Heart right ventricle (tissue), 16 donors: ENCODE measurements at places on chromosomes 5 and 9. TPM values are rescaled to one million over a fixed set of nuclear protein-coding genes. Genes with fewer than 3 reads are reported as not detected.

DNA sequence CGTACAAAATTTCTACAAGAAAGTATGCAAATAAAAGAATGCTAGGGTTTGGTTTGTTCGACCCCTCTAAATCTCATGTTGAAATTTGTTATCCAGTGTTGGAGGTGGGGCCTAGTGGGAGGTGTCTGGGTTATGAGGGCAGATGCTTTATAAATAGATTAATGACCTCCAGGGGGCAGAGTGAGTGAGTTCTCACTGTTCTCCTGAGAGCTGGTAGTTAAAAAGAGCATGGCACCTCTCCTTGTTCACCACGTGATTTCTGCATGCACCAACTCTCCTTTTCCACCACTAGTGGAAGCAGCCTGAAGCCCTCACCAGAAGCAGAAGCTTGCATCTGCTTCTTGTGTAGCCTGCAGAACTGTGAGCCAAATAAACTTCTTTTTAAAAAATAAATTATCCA is 50.4 kb upstream of the FAM170A start:
- no peak for DNase-seq

Gene CER1
- not detected for total RNA-seq

GRCh38 chr5:6188344-6188743 is 190.0 kb downstream of the MED10 start:
- no peak for DNase-seq

DNA sequence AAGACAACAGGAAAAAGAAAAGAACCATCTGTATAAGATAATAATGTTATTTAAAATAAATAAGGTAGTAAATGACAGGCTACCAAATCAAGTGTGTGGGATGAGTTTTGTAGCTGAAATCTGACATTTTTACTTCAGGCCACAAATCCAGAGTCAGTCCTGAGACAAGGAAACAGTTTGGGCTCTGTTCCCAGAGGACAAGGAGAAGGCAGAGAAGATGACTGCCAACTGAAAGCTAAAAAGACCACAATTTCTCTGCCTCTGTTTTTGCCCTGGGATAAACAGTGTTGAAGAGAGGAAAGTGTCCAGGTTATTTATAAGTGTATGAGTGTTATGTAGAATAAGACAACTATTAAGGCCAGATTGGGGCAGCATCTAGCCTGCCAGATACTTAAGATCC is 180.5 kb downstream of the NFIB start:
- DNase-seq: no peak

- no peak for DNase-seq
Observed at GRCh38 chr9:124623966-124624734, 117.0 kb upstream of the NR5A1 start.

Gene GNA14
- total RNA-seq: 1.9 TPM

DNA sequence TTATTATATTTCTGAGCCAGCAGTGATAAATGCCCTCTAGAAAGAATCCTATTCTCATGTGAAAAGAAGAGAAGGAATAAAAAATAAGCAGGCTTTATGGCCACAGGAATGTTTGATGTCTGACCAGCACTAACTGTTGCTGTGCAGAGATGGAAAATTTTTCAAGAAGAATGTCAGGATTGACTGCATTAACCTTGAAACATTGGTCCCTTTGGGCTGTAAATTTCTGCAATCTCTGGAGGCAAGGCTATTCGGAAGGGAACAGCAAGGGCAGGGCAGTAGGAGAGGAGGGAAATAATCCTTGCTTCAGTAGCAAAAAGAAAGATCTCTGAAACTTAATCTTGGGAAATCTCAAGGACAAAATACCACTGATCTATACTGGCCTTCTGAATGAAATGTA is 415.2 kb downstream of the DNAH5 start:
- no peak for DNase-seq

- no peak for DNase-seq
Observed at GRCh38 chr9:2780326-2780725, 63.0 kb downstream of the KCNV2 start.

DNA sequence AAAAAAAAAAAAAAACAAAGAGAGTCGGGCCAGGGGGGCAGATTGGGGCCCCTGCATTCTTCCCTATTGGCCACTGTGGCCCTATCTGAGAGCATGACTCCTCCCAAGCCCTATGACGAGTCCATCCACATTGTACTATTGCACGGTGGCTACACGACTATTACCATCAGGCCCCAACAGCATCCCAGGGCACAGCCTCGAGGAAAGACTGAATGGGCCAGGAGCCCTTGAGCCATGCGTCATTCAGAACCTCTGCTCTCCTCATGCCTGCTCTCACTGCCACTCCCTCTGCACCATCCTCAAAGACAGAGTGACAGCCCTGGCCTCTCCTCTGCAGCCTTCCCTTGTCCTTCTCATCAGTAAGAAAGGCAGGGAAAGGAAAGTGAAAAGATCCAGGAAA is 20.2 kb upstream of the ORM1 start:
- DNase-seq: no peak

- no peak for DNase-seq
Observed at GRCh38 chr9:113431191-113431590, 20.6 kb downstream of the C9orf43 start.

DNA sequence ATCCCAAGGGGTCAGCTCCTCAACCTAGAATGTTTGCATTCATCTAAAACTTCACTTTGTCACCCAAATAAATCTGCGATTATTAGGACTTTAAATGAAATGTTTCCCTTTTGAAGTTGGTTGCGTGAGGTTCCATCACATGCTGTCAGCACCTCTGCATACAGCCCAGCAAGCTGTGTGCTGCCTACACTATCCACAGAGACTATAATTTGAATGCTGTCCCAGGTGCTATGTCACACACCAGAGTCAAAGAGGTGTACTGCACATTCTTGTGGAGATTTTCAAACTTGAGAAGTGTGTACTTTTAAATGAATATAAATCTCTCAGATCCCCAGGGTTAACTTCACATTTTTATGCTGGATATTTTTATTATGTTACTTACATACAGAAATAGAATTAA is 19.3 kb upstream of the CKS2 start:
- DNase-seq: no peak

DNA sequence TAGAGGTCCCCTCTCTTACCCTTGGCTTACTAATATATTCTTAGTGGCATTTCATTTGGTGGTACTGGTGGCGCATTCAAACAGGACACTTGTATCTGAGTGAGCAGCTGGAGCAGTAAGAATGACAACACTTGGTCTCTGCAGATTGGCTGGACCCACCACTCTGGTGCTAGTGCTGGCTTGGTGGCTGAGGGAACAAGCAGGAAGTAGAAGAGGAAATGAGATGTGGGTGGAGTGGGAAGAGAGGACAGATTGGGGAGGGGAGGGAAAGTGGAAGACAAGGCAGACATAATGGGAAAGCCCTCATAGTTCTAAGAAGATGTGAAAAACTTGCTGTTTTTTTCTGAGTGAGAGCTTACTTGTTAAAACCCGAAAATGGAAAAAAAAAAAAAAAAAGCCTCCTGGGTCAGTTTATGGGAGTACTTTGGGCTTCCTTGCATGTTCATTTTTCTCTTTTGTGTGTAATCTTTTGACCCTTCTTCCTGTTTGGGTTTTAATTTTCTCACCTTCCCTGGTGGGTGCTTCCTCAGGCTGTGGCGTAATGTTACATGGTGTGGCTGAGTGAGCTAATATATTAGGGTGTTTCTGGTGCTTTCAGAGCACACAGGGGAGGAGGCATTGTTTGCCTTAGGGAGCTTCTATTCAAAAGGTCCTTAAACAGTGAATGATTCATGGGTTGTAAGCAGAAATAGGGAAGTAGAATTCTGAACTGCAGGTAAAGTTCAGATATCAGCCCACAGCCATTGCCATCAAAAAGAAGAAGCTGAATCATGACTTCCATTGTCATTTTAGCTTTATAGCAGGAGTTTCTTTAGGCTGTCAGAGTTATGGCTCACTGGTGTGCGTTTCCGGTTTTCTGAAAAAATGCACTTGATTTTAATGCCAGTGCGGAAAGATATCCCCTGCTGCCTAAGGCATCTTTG is 52.3 kb downstream of the TLE4 start:
- DNase-seq: peak; percentile 19

- no peak for DNase-seq
Observed at GRCh38 chr9:95192631-95193030, 124.9 kb downstream of the FANCC start.

- DNase-seq: no peak
Observed at GRCh38 chr9:76390656-76391055, 3.6 kb downstream of the RFK start.

Gene EDIL3
- total RNA-seq: 10.0 TPM

DNA sequence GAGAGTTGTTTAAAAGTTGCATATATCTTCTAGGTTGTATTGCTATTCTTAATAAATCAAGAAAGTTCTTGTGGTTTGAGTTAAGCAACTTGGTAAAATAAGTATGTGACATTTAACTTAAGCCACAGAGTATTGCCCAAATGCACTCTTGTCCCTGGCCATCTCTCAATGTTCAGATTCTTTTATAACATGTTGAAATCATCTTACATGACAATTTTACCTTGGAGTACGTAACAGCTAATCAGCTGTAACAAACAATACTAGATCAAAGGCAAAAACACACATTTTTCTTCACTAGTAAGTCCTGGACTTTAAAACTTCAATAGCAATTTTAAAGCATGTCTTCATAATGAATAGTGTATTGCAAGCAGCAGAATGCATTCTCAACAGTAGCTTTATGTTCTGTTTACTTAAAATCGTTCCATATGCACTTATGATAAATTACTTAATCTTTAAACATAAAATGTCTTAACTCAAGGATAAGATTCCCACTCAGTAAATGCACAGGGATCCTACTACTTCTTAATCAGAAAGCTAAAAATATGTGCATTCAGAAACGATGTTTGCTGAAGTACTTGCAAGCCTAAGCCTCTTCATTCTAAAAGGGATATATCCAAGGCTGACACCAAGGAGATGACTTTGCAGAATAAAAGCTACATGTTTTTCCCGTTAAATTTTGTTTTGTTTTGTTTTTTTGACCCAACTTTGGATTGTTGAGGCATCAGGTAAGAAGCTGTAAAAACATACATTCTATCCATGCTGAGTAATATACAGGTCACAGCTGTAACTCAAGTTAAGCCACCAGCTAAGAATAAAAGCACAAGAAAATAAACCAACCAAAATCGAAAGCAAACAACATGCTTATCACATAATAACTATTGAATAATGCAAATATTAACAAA is 86.1 kb upstream of the NFIB start:
- DNase-seq: no peak

- DNase-seq: no peak
Observed at GRCh38 chr5:139912804-139913203, 117.2 kb downstream of the PSD2 start.

Gene KIF4B
- not detected for total RNA-seq

GRCh38 chr5:57117596-57117995 is 56.3 kb upstream of the GPBP1 start:
- no peak for DNase-seq

DNA sequence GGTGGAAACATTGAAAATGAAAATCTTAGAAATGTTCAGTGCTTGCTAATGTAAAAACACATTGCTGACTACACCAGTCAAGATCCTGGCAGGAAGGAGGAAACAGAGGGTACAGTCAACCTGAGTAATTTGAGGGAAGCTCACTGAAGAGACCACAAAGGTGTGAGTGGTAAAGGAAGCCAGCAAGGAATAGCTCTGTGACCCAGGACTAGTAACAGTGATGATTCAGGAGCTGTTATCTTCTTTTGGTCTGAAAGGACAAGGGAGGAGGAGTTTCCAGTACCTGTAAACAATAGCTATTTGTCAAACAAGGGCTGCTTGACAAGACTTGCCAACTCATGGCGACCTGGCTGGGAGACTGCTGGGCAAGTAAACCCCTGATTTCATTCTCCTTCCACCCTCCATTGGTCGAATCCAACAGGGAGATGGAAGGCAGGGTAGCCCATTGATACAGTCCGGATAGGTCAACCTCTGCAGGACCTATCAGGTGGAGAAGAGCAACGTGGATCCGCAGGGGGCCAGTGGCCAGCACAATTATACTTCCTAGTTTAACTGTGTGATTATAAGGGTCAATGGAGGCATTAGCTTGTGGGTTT is 68.1 kb downstream of the MAMDC2 start:
- no peak for DNase-seq

Gene PNPLA7
- total RNA-seq: 7.0 TPM

Gene NDST1
- 63.4 TPM for total RNA-seq

DNA sequence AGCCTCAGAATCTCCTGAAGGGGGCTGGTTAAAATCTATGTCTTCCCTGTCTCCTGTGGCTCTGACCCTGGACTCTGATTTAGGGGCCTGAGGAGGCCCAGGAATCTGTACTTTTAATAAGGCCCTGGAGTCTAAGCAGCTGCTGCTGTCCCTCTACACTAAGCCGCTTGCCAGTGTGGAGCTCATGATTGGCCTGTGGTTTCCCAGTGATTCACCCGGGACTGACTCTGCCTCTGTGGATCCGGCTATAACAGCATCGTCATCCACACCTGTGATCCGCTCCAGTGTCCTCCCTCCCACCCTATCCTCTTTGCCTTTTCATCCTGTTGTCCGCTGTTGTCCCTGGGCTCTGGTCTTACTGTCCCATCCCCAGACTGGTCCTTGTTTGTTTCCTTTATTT is 3.7 kb downstream of the SLC31A2 start:
- DNase-seq: no peak

DNA sequence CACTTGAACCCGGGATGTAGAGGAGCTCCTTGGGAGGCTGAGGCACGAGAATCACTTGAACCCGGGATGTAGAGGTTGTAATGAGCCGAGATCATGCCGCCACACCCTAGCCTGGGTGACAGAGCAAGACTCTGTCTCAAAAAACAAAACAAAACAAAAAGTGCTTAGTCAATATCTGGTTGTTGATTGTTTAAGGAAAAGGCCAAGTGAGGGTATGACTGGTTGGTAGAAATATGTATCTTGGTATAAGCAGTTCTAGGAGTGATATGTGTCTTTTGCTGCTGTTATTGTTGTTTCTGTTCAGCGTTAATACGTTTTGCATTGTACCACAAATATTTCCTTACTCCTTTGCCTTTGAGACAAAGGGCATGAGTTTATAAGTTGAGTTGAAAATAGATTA is 210.7 kb upstream of the DMRT1 start:
- no peak for DNase-seq

Gene SPINK7
- not detected for total RNA-seq

GRCh38 chr5:73633060-73633459 is 7.1 kb downstream of the ARHGEF28 start:
- DNase-seq: no peak

GRCh38 chr5:17255471-17256021 is 38.1 kb downstream of the BASP1 start:
- no peak for DNase-seq

Gene SPATA24
- 16.5 TPM for total RNA-seq

- no peak for DNase-seq
Observed at GRCh38 chr5:127369796-127370195, 79.2 kb downstream of the MEGF10 start.

DNA sequence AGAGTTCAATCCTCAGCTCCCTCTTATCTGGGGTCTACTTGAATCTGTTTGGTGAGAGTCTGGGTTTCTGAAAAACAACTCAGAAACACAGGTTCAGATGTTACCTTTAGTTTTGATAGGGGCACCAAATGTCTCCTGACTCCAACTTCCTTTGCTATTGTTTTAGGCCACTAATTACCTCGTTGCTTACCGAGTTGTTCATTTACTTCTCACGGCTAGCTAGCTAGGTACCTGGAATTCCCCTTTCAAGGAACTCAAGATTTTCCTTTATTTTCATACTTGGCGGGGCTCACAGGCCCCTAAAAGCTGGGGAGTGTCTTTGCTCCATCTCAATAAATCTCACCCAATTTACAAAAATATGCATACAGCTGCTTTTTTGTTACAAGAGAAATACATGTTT is 111.4 kb downstream of the SLC28A3 start:
- DNase-seq: no peak
